Stimulated activated CD4-positive, alpha-beta T cell treated with anti-CD3 and anti-CD28 coated beads, TNF-alpha, amount 100 ng/mL, for 48 hours (primary cell): ENCODE measurements at places on chromosomes 1 and 21.
A peak's percentile ranks its signal among the peaks of the same experiment; 100 is the strongest.

GRCh38 chr1:47233186-47233585 is 1.2 kb upstream of the TAL1 start:
- DNase-seq = no peak

DNA sequence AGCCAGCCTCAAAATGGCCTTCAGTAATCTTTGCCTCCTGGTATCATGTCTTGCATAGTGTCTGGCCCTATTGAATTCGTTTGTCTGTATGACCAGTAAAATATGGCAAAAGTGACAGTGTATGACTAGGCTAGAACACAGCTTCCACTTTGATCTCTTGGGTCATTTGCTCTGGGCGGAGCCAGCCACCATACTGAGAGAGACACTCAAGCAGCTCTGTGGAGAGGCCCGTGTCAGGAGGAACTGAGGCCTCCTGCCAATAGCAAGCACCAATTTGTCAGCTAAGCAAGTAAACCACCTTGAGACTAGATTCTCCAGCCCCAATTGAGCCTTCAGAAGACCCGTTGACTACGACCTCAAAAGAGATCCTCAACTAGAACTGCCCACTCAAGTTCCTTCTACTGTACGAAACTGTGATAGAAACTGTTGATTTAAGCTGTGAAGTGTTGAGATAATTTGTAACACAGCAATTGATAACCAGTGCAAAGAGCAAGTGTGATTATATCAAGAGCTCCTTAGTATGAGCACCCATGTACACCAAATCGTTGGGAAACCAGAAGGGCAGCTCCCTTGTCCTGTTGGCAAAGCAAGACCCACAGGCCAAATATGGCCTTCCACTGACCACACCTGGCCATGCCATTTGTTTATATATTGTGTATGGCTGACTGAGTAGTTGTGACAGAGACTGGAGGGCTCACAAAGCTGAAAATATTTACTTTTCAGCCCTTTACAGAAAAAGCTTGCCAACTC is 52.7 kb upstream of the SERBP1 start:
- DNase-seq = no peak

- no peak for DNase-seq
Observed at GRCh38 chr1:232998138-232998537, 47.7 kb downstream of the NTPCR start.

DNA sequence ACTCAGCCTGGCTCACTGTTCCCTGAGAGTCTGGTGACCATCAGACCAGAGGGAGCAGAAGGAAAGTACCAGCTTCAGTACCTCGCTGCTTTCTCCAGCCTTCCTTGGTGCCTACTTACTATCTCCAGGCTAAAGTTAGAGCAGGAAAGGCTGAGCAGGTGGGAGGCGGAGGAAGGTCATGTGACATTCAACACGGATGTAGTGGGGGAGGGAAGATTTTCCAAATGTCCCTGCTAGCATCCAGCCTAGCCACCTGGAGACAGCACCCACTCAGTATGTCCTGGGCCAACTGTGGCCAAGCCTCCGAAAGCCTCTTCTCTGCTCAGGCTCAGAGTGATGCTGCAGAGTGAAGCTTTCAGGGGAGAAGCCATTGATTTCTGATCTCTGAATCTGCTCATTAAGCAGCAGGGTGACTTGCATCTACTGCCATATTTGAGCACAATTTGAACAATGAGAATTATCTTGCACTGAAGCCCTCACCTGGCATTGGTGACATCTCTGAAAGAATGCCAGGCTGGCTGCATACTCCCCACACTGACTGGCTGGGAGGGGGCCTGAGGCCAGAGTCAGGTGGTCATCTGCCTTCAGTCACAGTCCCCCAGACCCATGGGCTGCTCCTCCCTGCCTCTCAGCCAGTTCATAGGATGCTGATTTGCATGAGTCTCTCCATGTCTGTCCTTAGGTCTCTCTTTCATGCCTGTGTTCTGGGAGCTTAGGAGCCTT is 86.2 kb downstream of the KCND3 start:
- no peak for DNase-seq

DNA sequence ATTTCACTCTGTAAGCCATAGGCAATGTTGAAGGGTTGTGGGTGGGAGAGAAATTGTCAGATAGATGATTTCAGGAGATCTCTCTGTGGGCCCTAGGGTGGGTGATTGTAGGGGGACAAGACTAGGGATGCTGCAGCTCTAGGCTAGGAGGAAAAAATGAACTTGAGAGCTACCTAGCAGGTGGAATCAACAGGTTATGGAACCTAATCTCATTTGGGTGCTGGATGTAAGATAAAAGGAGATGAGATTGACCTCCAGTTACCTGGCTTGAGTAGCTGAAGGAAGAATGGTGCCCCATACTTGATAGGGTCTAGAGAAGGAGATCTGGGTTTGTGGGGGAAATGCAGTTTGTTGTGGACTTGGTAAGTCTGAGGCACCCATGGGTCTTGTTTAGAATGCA is 396.5 kb downstream of the RRAGC start:
- no peak for DNase-seq

- no peak for DNase-seq
Observed at GRCh38 chr1:9406111-9406510, 113.4 kb downstream of the SPSB1 start.

DNA sequence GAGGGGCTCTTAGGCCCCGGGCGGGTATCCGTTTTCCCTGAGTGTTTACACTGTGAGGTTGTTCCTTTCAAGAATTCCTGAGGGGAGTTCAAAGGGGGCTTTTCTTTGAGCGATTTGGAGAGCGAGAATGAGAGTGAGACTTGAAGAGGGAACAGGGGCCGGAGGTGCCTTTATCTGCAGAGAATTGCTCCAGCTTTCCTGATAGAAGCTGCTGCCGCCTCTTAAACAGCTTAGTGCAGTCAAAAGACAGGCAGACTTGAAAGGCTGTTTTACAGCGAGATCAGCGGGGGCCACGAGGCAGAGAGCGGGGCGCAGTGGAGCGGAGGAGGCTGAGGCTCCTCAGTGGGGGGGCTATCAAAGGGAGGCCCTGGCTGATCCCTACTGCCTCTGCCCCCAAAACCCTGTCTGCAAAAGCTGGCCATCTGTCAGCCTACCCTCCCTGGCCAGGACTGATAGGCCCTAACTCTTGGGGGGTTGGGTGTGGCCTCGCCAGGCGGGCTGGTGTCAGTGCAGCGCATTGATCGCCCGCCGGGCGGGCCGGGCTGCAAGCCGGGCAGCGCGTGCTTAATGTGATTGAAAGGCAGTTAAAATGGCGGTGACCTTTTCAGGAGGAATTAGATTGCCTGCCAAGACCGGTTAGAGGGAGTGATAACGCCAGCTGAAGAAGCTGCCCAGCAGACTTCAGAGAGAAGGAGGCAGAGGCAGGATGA is 36.4 kb downstream of the TMEM53 start:
- no peak for DNase-seq

- DNase-seq = no peak
Observed at GRCh38 chr1:230749635-230750034, 2.4 kb downstream of the CAPN9 start.

DNA sequence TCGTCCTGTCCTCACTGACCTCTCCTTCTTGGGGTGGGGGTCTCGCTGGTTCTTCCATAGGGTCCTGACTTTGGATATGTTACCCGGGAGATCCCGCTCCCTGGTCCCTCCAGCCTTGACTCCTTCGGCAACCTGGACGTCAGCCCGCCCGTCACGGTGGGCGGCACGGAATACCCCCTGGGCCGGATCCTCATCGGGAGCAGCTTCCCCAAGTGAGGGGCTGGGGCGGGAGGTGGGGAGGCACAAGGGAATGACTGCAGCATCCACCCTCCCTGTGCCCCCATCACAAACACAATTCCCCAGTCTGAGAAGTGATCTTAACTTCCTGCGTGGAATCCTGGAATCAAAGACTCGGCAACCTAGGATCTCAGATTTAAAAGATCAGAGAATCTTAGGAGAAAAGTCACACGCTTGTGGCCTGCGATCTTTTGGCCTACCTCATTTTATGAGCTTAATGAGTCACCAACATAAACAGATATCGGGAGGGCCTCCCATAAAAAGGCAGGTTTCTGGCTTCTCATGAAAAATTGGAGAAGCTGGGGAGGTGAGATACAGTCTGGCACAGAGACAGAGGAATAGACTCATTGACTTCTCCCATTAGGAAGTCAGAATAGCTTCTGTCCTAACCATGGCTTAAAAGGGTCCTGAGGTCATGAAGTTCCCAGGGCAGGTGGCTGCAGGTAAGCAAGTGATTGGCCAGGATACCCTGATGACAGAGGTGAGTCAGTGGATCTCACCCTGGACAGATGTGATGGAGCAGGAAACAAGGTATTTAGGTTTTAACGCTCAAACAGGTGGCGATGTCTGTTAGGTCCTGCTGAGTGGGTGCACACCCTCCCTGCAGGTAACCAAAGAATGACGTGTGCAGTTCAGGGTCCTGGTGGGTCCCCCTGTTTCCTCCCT is 15.9 kb upstream of the PADI3 start:
- DNase-seq = no peak

GRCh38 chr21:45533846-45534635 is 8.2 kb downstream of the SLC19A1 start:
- DNase-seq = no peak

GRCh38 chr1:205335692-205336091 is 14.1 kb upstream of the NUAK2 start:
- DNase-seq = peak; percentile 83

GRCh38 chr1:45607404-45608074 is 16.3 kb downstream of the CCDC17 start:
- no peak for DNase-seq

DNA sequence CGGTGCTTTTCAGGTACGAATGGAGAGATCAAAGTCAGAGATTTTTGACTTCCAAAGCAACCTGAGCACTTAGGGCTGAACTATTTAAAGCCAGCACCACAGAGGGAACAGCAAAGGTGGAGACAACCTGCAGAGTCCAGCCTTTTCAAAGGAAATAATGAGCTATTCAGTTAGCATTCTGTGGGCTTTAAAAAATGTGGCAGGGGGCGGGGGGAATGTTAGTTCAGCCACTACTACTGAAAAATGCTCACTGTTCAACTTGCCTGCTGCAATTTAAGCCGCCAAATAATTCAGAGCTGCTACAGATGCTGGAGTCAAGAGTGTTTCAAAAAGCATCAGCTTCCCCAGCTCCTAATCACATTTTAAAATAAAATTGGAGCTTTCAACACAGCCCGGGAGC is 473.3 kb upstream of the PLXNA2 start:
- no peak for DNase-seq

GRCh38 chr1:212754680-212755079 is 36.9 kb downstream of the NSL1 start:
- no peak for DNase-seq

- no peak for DNase-seq
Observed at GRCh38 chr1:66840929-66841328, 39.9 kb upstream of the INSL5 start.

- DNase-seq = no peak
Observed at GRCh38 chr1:246333855-246334254, 173.2 kb downstream of the SMYD3 start.

- no peak for DNase-seq
Observed at GRCh38 chr1:201180141-201180540, 10.5 kb upstream of the IGFN1 start.

DNA sequence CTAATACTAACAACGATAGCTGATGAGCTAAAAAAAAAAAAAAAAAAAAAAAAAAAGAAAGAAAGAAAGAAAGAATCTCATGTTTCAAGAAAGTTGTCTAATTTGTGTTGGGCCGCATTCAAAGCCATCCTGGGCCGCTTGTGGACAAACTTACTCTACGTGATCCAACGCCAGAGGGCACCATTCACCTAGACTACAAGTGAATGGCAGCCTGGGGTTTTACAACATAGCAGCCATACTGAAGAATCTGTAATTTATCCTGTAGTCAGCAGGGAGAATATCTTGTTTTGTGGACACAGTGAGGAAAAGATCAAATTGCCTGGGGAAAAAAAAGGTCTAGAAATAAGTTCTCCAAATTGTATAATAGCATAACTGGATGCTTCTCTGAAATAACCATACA is 47.0 kb downstream of the CYP2J2 start:
- peak; percentile 24 for DNase-seq

GRCh38 chr1:111538343-111539025 is 35.1 kb upstream of the ADORA3 start:
- no peak for DNase-seq

DNA sequence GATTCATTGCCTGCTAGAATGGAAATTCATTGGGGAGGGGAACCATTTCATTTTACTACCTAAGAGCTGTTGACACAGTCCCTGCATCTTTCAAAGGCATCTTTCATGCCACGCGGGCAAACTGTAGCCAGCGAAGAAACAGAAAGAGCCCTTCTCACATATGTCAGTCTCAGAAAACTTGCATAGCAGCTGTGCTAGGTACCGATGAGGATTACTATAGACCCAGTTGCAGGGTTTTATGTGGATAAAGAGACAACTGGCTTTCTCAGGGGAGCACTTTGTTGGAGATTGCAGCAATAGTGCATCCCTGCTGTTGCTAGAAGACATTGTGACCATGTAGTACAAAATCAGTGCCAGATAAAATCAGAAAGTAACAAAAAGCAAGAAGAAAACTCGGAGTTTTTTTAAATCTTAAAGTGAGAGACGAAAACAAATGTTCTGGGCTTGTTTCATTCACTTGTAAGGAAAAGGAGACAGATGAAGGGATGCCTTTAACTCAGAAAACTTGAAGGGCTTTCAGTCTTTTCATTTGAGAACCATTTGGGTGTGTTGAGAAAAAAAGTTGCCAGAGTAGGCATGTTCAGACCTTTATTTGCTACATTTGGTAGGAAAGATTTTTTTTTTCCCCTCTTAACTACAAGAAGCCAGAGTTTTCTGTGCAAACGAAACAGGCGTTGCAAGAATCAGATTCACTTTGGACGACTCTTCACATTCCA is 804.1 kb downstream of the USP25 start:
- no peak for DNase-seq

DNA sequence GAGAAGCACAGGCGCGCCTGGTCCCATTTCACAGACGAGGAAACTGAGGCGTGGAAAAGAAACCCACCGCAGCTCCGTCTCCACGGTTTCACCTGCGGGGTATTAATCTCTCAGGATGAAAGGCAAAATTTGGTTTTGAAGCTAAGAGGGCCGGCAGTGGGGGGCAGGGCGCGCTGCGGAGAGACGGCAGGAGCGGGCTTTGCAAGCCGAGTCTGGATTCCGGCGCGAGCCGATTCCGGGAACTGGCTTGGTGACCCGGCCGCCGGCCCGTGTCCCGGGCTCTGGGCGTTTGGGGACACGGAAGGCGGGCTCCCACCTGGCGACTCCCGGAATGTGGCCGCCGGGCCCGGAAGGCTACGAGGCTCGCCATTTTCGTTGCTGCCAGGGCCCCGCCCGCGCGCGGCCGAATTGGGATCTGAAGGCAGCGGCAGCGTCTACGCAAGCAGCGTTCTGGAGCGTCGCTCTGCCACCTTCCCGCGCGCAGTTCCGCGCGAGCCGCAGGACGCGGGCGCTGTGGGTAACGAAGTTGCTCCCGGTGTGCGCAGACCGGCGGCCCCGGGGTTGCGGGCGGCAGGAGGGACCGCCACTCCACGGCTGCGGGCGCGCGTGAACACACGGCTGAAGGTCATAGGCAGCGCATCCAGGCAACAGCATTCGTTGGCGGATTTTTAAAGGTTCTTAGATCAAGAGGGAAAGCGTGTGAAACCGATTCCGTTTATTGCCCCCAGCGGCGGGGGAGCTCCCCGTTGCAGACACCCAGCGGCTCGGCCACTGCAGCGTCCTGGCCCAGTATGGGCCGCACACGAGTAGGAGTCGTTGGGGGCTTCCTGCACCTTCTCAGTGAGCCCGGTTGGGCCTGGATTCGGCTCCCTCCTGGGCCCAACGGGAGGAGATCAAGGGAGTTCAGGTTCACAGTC is 5.4 kb upstream of the PRDM16 start:
- no peak for DNase-seq
